ENCODE measurements at places on chromosomes 13 and 19.

GRCh38 chr13:107466326-107467099 lies 748.8 kb downstream of the LIG4 start:
- no peak for DNase-seq

GRCh38 chr13:46100191-46100815 lies 4.5 kb downstream of the CPB2 start:
- DNase-seq, result no peak

GRCh38 chr19:43545276-43545675 lies 12.3 kb downstream of the ZNF575 start:
- DNase-seq, result no peak

- no peak for DNase-seq
Measured at GRCh38 chr13:33323801-33324510, 38.4 kb upstream of the STARD13 start.

- DNase-seq, result no peak
Measured at GRCh38 chr13:59533561-59534555, 629.9 kb downstream of the DIAPH3 start.

- no peak for DNase-seq
Measured at GRCh38 chr13:43195551-43195950, 172.2 kb downstream of the DNAJC15 start.

- DNase-seq, result no peak
Measured at GRCh38 chr19:49749055-49749716, 13.9 kb downstream of the TSKS start.

- DNase-seq, result no peak
Measured at GRCh38 chr19:56015756-56016155, 29.2 kb downstream of the NLRP5 start.

- no peak for DNase-seq
Measured at GRCh38 chr13:62432295-62432694, 1016.6 kb upstream of the PCDH20 start.

GRCh38 chr19:35915443-35915842 lies 7.3 kb upstream of the TYROBP start:
- no peak for DNase-seq

- no peak for DNase-seq
Measured at GRCh38 chr13:98947925-98948324, 29.9 kb downstream of the DOCK9 start.

- DNase-seq, result peak; percentile 24
Measured at GRCh38 chr19:14072535-14073260, at the start of gene MISP3. Gene MISP3, plus strand, starts transcription at chr19:14072786. Its CDS starts 524 bp downstream, at chr19:14073310.

DNA sequence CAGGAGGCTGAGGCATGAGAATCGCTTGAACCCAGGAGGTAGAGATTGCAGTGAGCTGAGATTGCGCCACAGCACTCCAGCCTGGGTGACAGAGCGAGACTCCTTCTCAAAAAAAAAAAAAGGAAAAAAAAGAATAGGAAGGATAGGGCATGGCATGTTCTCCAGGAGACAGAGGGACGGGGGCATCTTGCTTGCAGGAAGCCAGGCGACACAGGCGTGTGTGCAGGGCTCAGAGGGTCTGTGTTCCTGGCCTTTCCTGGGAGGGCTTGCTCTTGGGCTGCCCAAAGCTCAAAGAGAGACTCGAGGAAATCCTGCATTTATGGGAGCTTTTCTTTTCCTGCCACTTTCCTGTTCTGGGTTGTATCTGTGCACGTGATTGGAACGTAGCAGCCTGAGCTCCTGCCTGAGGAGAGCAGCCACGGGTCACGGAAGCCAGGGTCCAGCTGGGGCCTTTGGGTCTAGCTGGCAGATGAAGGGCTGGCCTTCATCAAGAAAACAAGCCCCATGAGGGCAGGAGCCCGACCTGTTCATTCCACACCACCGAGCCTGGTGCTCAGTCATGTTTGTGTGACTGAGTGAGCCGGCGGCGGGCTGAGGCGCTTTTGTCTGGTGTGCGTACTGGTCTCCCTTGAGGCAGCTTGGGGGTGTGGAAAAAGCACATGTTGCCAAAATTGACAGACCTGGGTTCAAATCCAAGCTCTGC lies 44.5 kb downstream of the CAPN12 start:
- no peak for DNase-seq

GRCh38 chr19:55461974-55462626 lies 658 bp upstream of the ISOC2 start:
- no peak for DNase-seq

DNA sequence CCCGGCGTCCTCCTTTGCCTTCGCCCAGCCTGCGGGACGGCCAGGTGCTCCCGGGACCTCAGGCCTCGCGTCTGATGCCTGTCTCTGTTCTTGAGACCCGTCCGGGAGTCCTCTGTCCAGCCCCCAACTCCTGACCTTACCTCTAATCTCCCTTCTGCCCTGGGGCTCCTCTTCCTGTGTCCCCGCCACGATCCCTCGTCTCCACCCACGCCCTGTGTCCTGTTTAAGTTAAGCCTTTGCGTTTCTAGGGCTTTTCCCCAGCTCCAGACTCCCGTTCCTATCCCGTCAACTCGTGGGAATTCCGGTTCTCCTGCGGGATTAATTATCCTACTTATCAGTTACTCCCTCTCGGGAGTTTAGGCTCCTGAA lies 686 bp downstream of the LENG8 start:
- DNase-seq, result no peak

DNA sequence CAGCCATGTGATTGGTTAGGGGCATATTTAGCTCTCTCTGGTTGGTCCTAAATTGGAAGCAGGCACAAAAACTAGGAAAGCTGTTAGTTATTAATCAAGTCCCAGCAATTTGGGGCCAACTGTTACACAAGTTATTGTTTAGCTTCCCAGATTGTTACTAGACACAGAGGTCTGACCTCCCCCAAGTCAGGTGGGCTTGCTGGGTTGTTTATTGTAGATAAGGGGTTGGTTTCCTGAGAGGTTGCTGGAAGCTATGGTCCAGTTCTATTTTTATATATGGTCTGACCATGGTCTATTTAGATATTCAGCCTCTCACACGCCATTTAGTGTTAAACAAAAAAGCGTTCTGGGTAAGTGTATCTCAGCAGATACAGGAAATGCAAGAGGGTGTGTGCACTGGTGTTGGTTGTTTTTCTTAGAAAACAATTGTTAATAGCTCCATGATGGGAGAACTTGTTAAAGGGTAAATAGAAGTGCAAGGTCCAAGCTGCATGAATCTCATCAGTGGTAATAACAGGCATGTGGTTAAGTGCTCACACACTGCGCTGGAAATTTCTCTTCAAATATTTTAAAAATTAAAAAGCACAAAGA lies 150.0 kb downstream of the RAP2A start:
- DNase-seq, result no peak

DNA sequence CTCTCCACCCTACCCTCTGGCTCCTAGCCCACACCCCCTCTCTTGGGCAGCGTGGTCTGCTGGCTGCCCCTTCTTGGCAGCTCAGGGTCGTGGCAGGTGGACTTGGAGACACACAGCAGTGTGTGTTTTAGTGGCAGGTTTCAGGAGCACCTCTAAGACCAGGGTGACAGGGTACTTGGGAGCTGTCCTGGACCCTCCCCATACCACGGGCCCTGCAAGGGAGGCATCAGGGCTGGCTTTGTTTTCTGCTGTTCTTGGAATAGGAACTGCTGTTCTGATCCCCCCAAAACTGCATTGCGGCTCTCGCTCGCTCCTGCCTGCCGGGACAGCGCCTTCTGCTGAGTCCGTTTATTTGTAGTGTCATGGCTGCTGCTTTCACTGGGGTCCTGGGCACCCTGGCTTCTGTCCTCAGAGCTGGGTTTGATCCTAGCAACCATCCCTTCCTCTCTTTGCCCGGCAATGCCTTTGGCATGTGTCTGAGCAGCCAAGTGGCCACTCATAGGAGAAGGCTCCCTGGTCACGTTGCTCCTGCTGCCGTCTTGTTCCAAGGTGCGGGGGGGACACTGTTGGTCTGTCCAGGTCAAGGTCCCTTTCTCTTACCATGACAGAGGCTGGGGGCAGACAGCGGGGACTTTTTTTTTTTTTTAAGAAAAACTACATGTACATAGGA lies 12.1 kb downstream of the COMP start:
- DNase-seq, result no peak

DNA sequence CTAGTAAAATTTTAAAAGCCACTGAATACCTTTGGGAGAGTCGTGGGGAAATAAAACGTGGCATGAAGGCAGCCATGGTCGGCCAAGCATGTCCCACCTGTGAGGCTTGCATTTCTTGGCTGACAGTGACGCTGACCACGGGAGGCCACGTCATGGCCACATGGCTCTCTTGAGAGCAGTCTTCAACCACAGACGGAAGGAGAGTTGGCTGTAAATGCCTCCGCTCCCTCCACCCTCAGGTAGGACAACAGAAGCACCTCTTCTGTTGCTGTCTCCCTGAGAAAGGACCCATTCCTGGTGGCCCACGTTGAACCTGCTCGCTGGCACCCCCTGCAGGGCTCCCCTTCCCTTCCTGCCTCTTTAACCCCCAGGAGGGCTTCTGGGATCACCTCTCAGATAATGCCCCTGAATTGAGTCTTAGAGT lies 10.6 kb upstream of the LRRC25 start:
- DNase-seq, result peak; percentile 33

GRCh38 chr13:41352935-41353840 lies 42.1 kb downstream of the NAA16 start:
- DNase-seq, result peak; percentile 69

GRCh38 chr13:85799097-85799582 lies at the start of gene SLITRK6:
Gene SLITRK6, minus strand, starts transcription at chr13:85799419. Its CDS starts 2,911 bp downstream, at chr13:85796508.
- no peak for DNase-seq

DNA sequence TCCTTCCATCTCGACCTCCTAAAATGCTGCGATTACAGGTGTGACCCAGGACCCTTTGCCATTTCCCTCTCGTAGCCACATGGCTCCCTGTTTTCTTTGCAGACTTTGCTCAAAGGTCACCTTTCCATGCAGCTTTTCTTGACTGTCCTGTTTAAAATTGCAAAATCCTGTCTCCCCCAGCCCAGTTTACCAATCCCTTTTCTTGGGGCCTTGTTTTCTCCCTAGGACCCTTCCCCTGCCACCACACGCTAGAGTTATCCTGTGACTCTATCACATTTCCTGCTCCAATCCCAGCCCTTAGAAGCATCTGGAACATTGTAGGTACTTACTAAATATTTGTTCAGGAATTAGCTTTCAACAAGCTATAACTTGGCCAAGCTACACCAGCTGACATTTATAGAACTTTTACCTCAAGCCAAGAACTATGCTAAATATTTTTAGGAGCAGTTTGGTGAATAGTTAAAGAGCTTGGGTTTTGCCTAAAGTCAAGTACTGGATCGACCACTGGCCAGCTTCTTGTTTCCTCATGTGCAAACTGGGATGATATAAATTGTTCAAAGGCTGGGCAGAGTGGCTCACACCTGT lies 9.1 kb upstream of the SERTAD3 start:
- DNase-seq, result no peak

DNA sequence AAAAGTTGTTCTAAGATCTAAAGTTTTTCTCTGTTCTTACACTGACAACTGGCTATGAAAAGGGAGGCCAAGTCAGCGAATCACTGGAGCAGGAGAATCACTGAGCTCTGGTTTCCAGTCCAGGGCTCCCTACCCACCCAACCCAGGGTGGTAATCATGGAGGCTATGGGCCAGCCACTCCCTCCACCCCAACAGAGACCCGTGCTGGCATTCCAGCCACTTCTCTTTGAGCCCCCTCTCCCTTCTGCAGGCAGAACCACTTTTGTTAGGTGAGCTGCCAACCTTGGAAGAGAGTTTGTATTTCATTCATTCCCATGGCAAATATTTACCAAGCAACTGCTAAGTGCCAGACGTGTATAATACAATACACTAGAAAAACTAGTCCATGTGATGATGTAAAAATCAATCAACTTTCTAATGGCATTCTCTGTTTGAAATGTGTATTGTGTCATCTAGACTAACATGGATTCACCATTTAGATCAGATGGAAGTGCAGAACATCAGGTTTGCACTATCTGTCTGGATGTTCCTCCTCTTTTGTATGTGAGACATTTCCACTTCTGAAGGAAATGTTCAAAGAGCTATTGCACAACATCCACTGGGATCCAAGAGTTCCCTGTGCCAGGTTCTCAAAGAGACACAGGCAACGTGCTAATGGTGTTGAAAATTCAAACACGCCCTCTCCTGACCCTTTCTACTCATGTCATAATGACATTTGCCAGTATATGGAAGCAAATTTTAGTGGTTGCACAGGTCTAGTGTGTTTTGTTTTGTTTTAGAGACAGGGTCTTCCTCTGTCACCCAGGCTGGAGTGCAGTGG lies 5.3 kb downstream of the MLNR start:
- DNase-seq, result no peak

DNA sequence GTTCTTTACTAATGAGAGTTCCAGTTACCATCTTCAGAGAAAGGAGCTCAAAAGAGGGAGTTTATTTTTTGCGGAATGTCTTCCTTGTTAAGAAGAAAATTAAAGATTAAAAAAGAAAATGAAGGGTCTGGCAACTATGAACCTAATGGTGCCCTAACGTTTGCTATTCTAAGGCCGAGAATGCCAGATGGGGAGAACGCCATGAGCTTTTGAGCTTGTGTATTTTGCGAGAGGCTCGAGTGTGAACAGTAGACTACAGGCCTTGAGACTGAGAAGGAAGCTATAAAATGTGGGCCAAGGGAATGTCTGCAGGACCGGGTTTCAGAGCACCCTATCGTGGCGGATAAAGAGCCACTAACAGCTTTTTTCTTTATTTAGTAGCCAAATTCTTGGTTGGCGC lies 6.7 kb downstream of the FGF14 start:
- DNase-seq, result no peak

- DNase-seq, result no peak
Measured at GRCh38 chr13:45521297-45521696, 56.6 kb downstream of the COG3 start.

DNA sequence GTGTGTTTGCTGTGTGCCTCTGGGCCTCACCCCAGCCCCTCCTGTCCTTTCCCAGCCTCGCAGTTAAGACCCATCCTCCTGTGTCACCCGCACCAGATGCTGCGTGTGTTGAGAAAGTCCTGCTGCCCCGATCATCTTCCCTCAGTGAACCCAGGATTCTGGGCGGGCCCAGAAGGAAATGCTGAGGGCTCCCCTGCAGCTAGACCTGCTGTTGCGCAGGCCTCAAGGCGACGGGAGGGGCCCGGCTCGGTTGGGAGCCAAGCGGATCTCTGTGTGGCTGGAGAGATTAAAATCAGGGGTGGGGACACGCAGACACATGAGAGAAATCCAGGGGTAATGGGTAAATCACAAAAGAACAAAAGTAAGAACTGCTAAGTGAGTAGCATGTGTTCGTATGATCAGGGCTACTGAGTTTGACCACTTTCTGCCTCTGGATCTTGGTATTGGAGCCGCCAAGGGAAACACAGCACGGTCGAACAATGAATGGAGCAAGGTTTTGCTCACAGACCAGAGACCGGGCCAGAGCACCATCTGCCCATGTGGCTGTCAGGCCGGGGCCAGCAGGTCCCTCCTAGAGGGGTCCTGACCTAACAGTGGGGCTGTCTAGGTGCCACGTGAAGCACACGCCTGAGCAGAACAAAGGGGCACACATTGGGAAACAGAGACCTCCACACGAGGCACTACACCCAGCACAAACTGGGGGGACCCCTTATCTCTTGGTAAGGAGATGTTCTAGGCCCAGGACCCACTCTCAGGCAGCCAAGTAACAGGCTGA lies 7.1 kb downstream of the ZSCAN1 start:
- DNase-seq, result no peak

GRCh38 chr19:6061376-6062130 lies 48.7 kb downstream of the RFX2 start:
- no peak for DNase-seq

Data from activated CD4-positive, alpha-beta T cell treated with anti-CD3 and anti-CD28 coated beads, Interleukin-2, amount 10 ng/mL, durations not matched to agents 7 days and 5 days (primary cell).